ENCODE measurements at places on chromosomes 3 and 15.
A peak's percentile ranks its signal among the peaks of the same experiment; 100 is the strongest.

DNA sequence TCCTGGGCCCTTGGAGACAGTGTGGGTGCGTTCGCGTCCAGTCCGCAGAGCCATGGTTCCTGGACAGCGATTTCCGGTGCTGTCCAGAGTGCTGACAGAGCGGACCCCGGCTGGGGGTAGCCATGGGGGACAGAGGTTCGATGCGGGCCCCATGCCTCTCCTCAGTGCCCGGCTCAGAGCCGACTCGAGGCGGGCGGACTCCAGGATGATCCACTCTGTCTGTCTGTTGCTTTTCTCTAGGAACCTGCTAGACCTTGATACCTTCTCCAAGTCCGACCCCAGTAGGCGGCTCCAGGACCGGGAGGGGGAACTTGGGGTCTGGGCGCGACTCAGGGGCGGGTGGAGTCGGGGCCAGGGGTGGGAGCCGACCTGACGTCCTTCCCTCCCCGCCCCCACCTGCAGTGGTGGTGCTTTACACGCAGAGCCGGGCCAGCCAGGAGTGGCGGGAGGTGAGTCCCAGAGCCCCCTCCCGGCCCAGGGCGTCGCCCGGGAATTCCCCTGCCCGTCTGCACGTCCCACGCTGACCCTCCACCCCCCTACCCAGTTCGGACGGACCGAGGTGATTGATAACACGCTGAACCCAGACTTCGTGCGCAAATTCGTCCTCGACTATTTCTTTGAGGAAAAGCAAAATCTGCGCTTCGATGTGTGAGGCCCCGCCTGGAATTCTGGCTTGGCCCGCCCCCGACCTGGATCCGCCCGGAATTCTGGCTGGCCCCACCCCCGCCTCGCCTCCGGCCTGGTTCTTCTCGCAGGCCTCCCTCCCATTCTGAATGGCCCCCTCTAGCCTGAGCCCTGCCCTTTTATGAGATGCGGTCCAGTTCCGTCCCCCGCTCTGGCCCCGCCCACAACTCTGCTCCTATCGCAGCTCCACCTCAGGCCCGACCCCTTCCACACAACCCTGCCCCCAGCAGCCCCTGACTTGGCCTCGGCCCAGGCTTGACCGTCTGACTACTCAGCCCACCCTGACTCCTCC, 1.0 kb downstream of the CPNE9 start:
- no peak for DNase-seq

- DNase-seq: no peak
Observed at GRCh38 chr3:62154457-62155148, 218.7 kb downstream of the FEZF2 start.

- DNase-seq: no peak
Observed at GRCh38 chr15:96102631-96103030, 227.9 kb upstream of the NR2F2 start.

GRCh38 chr3:76310667-76311066, 525.3 kb upstream of the ZNF717 start:
- DNase-seq: no peak

DNA sequence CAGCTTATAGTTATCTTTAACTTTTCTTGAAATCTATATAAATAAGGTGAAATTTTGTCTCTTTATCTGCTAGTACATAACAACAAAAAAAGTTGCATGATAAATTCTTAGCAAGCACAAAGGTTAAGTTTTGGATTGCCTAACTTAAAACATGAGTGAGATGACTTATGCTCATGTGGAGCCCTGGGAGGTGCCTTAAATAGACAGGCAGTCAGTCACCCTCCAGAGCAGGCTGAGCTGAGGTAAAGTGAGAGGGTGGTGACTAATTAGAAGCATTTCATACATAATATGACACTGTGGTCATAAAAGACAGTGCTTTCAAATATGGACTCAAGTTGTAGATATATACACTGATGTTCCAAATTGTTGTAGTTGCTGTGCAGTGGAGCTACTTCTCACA, 14.6 kb upstream of the MME start:
- DNase-seq: peak; percentile 13

- no peak for DNase-seq
Observed at GRCh38 chr15:47887241-47887800, 170.0 kb downstream of the SEMA6D start.

DNA sequence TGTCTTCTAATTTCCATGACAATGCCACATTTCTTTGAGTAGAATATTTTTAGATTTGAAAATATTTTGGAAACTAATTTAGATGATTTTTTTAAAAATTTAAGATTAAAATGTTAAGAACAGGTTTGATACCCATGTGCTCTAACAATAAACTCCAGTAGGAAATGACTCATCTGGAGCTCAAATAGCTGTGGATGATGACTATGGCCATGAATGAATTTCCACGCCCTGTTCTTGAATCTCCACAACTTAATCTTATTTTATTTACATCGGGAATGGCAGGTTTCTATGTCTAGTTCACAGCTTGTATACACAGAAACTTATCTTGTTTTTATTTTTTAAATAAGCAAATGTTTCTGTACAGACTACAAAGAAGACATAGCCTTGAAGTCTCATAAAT, 726.8 kb downstream of the NAALADL2 start:
- DNase-seq: no peak

GRCh38 chr3:43872301-43872700, 181.6 kb downstream of the ABHD5 start:
- no peak for DNase-seq

- DNase-seq: no peak
Observed at GRCh38 chr15:25439369-25439836, 579 bp upstream of the UBE3A start.

- DNase-seq: no peak
Observed at GRCh38 chr15:40379853-40380252, 2.7 kb upstream of the KNSTRN start.

DNA sequence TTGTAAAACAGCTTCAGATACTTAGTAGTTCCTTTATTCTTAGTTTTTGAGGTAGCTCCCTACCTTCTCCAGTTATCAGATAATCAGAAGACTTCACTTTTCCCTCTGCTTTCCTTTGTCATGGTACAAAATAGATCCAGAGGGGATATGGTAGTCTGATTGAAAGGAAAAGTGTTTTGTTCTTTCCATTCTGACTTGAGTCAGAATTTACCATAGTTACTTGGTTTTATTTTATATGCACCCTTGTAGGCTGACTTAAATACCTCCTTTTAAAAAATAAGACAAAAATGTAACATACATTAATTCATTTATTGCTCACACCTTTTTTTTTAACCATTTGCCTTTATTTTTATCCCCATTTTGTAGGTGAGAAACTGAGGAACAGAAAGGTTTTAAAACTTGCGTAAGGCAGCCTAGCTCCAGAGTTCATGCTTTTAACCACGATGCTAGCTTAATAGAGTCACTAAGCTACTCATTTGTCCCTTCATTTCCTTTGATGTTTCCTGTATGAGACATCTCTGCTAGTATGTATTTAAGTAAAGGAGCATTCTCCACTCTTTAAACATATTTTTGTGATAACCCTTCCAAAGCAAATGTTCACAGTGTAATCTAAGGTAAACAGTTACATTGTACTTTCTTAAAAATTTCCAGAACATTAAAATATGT, 187.5 kb downstream of the KLHL25 start:
- DNase-seq: no peak

DNA sequence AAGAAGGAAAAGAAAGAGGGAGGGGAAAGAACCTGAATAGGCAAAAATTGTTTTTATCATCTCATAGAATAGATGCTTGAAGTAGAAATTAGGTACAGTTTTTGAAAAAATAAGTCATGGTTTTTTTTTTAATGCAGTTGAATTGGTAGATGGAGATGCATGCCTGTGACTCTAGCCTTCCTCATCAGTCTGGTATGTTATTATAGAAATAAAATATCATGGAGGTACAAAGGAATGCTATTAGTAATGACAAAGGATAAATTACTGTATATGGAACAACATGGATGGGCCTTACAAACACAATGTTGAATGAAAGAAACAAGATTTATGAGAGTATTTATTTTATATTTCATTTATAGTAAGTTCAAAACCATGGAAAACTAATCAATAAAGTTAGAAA, 162.4 kb upstream of the GALNT15 start:
- DNase-seq: no peak

DNA sequence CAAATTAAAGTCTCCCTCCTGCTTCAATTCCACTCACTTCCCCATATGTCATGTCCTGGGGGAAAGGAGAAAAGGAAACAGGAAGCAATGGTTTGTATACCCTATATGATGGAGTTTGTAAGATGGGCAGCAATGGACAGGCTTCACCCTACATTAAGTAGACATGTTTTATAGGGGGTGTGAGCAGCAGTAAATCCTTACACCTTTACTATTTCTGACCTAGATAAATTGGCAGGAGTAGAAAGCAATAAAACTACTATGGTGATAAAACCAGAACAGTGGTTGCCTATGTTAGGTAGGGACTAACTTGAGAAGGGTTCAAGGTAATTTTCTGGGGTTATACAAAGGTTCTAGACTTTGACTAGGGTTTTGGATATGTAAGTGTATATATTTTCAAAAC, 301.7 kb downstream of the GBE1 start:
- no peak for DNase-seq

GRCh38 chr3:182969277-182969676, 11.1 kb downstream of the DCUN1D1 start:
- DNase-seq: no peak

DNA sequence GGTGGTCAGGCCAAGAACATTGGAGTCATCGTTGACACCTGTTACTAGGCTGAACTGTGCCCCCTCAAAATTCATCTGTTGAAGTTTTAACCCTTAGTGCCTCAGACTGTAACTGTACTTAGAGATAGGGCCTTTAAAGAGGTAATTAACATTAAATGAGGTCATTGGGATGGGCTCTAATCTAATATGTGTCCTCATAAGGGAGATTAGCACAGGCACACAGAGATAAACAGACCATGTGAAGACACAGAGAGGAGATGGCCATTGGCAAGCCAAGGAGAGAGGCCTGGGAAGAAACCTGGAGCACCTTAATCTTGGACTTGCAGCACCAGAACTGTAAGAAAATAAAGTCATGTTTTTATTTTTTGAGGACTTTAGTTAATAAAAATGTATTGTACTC, 59.6 kb downstream of the PLCL2 start:
- no peak for DNase-seq

- DNase-seq: no peak
Observed at GRCh38 chr3:198113206-198114053, 153.4 kb downstream of the LMLN start.

DNA sequence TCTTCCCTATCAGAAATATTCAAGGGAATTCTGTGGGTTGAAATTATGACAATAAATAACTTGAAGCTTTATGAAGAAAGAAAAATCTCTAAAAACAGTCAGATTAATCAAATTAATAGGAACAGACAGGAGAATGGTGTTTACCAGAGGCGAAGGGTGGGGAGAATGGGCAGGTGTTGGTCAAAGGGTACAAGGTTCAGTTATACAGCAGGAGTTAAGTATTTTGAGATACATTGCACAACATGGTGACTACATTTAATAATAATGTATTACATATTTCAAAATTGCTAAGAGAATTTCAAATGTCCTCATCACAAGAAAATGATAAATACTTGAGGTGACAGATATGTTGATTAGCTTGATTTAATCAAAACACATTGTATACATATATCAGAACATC, 18.6 kb downstream of the SPCS1 start:
- DNase-seq: no peak

DNA sequence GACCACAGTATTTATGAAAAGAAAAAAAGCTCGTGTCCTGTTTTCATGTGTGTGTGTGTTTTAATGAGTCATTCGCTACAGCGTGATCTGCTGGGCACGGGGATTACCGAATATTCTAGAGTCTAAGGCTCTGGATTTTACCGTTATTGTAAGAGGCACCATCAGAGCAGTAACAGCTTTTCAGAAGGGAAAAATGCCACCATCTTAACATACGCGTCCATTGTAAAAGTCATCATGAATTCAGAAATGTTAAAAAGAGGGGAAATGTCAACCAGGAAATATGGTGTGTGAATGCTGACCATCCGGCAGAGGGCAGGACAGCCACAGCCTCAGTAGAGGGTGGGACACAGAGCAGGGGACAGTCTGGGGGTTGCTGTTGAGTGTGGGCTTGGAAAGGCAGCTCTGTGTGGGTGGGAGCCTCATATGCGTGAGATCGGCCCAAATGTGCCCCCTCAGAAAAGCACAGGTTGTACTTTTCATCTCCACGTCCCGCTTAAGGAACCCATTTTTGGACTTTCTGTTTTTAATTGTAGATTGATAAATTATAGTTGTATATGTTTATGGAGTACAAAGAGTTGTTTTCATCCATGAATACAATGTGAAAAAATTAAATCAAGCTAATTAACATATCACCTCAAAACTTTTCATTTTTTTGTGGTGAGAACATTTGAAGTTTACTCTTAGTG, 69.6 kb downstream of the ASB7 start:
- no peak for DNase-seq

DNA sequence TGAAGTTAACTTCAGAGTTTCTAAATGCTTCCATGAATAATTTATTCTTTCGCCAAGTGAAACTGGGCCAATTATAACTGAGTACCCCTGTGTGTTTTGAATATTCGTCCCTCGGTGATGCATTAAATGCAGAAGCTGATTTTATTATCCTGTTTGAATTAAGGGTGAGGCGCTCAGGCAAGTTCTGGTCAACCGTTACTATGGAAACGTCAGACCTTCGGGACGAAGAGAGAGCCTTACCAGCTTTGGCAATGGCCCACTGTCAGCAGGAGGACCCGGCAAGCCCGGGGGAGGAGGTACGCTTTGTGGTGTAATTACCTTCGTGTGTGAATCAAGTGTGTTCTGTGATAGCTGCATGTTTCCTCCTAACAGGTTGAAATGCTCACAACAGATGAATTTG, 239.8 kb downstream of the ITPR1 start:
- DNase-seq: no peak

DNA sequence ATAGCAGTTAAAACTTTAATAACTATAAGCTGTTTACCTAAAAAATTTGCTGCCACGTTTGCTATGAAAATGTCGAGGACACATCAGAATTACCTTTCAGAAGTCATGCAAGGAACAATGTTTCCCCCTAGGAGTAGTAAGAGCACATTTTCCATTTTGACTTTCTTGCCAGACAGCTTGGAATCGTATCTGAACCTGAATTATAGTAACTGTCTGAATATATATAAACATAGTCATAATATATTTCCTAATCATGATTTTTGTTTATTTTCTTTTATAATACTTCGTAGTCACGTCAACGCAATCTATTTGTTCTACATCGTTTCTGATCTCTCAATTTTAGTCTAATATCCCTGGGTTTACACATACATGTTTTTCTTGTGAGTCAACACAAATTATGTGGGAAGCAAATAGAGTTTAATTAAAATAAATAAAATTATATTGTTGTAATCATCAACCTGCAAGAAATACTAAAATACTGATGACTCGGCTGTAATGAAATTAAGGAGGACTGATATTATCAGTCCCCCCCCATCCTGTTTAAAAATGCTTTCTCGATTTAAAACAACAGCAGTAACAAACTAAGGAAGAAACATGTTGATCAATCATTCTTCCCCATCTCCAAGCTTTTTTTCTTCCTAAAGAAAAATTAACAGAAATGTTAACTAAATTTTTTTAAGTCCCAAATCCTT, 78.4 kb downstream of the MME start:
- DNase-seq: no peak

GRCh38 chr3:197680955-197681521, 55.7 kb downstream of the RUBCN start:
- no peak for DNase-seq
